ENCODE measurements at places on chromosomes 7 and 10.
A peak's percentile ranks its signal among the peaks of the same experiment; 100 is the strongest.

DNA sequence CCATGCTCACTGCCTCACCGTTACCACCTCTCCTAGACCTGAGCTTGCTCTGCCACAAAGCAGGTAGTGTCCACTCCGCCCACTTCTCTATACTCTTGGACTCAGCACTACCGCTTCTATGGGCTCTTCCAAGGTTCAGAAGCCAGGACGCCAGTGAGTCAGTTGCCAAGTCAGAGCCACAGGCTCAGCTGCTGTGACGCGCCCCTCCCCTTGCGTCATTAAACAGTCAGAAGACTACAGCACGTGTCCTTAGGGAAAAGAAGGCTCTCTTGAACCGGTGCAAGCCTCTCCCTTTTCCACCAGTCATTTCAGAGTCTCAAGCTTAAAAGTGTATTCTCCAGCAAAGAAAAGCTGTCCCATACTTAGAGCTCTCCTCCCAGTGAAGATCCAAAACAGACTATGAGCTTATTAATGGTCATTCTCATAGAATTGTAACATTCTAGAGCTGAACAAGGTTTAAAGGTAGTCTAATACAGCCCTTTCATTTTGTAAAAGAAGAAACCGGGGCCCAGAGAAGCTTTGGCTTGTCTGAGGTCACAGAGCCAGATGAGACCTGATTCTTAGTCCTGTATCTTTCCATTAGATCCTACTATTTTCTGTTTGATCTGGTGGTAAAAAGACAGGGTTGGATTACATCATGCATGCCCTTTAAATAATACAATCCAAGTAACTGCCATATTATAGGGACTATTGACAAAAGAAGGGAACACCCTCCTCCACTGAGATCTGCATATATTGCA lies 40.9 kb upstream of the MET start:
- DNase-seq: peak; percentile 34

DNA sequence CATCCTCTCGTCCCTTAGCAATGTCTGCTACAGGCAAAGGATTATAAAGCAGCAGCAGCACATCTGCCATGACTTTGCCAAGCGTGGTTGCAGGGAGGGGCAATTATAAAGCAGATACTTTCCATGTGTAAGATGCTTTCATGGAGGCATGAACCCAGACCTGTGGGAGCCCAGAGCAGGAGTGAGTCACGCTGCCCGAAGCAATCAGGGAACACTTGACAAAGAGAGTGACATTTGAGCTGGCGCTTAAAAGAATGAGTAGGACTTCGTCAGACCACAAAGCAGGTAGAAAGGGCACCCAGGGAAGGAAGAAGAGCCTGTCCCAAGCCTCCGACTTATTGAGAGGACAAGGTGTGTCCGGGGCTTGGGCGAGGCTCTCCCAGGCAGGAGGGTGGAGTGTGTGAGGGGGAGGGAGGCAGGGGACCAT lies 147.2 kb downstream of the MYOF start:
- DNase-seq: peak; percentile 21

DNA sequence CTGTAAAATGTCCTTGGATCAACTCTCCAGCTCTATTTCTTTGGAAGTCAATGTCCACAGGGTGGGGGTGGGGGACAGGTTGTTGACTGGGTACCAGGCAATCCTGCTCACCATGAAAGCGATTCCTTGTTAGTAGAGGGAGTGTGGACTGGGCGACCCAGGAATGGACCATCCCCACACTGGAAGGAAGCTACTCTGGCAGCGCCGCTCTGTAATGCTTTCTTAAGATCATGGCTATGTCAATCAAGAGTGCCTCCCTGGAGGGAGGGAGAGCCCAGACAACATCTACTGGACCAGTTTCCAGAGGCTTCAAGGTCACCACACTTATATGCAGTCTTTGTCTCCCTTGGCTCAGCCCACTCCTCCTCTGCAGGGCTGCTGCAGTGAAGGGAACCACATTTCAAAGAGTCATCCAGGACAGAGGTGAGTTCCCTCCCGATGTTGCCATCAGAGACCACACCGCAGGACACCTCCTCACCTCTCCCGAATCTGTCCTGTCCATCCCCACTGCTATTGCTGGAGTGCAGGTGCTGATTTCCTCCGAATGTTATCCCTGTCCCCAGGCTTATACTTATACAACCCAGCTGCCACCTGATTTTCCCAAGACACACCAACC lies 6.9 kb downstream of the GIMAP5 start:
- no peak for DNase-seq

DNA sequence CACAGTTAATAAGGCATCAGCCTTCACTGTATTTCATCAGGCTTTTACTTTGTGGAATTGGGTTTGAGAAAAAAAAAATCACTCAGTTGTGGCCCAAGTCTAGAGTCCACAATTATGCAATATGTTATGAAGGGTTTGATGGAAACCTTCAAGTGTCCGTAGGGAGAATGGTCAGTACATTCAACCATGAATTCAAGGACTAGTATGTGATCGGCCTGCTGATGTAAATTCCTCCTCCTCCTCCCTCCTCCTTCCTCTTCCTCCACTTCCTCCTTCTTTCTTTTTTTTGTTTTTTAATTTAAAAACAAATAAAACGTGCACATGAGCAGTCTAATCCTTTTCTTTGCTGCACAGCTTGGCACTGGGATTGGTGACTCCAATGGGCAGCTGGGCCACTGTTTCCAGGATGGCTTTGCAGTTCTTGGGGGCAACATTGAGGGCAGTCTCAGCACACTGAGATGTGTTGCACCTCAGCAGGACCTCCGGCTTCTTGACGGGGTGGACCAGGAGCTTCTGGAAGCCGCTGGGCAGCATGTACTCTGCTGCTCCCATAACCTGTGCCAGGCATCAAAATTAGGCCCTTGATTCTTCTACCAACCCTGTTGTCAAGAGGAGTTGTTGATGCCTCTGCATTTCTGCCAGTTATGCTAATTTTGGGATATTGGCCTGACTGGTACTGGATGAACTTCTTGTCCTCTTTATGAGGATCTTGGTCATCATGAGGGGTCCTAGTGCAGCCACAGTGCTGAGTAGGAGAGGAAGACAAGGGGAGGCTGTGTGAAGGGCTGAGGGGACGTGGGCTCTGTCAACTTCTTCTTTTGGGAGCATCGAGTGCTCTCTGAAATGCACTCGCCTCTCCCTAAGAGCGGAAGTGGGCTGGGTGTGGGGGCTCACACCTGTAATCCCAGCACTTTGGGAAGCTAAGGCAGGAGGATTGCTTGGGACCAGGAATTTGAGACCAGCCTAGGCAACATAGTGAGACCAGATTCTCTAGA lies 9.3 kb upstream of the IL2RA start:
- no peak for DNase-seq

DNA sequence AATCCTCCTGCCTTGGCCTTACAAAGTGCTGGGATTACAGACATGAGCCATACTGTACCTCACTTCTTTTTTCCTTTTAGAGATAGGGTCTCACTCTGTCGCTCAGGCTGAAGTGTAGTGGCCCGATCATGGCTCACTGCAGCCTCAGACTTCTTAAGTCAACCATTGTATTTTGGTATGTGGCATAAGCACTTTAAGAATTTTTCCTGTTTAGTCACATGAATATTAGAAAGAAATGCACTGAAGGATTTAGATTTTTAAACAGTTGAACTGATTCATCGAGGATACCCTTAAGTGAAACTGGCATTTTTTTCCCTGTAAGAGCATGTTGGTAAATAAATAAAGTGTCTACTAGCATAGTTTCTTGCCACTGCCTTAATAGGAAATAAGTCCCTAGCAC lies 319.3 kb upstream of the CACNA2D1 start:
- no peak for DNase-seq

DNA sequence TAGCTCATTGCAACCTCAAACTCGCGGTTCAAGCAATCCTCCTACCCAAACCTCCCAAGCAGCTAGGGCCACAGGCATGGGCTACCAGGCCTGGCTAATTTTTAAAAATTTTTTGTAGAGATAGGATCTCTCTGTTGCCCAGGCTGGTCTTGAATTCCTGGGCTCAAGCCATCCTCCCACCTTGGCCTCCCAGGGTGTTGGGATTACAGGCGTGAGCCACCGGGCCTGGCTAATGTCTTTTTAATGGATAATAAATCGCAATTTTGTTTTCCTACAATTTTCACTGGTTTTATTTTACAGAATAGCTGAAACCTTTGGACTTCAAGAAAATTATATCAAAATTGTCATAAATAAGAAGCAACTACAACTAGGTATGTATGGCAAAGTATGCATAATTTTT lies 10.9 kb downstream of the NUB1 start:
- DNase-seq: no peak

GRCh38 chr7:135974667-135975066 lies 2.5 kb downstream of the MTPN start:
- DNase-seq: no peak

DNA sequence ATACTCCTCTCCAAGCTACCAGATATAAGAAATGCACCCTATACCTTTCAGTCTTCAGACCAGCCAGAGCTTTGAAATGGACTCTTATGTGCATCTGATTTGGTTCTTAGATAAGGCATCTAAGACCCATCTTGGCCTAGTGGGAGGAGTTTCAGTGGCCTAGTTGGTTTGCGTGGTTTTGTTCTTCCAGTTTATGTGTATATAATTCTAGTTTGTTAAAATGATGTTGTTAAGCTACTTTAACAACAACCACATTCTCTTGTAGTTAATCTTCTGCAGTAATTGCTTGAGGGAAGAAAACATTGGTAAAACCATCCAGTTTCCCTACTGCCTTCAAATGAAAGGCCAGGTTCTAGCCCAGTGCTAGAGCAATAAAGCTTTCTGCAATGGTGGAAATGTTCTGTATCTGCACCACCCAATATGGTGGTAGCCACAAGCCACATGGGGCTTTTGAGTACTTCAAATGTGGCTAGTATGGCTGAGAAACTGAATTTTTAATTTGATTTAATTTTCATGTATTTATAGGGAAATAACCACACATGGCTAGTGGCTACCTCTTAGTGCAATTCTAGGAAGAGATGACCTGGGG lies 66.3 kb downstream of the KLHDC10 start:
- no peak for DNase-seq

GRCh38 chr7:1812509-1813393 lies 142.7 kb downstream of the ELFN1 start:
- no peak for DNase-seq

- DNase-seq: no peak
Measured at GRCh38 chr10:13925971-13926780, 339.4 kb downstream of the PRPF18 start.

DNA sequence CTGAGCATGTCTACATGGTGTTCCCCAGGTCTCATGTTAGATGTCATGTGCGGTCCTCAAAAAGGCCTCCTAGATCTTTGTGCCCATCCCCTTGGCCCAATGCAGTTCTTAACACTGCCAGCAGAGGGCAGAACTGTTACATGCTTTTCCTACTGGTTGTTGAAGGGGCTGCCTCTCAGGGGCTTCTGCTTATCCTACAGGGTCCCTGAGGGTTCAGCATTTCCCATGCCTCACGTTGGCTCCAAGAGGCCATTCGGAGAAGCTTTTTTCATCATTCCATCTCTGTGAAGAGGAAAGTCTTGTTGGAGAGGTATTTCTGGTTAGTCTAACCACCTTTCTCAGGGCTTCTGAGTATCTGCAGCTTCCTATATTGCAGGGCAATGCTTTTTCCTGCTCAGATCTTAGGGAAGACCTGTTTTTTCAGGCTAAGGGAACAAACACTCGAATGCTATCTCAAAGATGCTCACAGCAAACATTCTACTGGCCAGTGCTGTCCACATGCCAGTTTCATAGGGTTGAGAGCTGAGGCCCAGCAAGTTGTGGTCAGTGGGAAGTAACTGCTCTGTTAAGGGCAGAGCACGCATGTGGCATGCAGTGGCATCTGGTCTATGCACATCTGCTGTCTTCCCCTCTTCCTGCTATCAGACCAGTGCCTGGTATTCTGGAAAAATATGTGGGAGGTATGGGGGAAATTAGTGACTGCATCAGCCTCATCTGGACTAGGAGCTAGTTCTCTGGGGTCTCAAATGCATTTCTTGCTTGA lies 31.5 kb downstream of the MBL2 start:
- peak; percentile 35 for DNase-seq

DNA sequence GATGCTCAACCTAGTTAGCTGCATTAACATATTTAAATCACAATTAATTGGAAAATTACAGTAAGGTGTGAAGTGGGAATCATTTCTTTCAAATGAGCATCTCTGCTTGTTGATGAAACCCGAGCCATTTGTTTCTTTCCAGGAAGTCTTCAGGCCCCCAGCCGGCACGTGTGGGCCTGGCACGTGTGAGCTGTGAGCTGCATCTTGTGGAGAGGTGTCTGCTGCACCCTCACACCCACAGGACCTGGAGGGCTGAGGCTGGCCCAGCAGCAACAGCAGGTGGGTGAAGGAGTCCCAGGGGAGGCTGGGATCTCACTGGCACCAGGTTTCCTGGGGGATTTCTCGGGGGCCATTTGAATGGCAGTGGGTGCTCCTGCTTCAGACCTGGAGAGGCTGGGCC lies 372.5 kb upstream of the MKI67 start:
- no peak for DNase-seq

GRCh38 chr10:1343176-1343575 lies 287.0 kb downstream of the WDR37 start:
- no peak for DNase-seq

GRCh38 chr10:86635402-86635801 lies 18.9 kb upstream of the OPN4 start:
- DNase-seq: no peak

DNA sequence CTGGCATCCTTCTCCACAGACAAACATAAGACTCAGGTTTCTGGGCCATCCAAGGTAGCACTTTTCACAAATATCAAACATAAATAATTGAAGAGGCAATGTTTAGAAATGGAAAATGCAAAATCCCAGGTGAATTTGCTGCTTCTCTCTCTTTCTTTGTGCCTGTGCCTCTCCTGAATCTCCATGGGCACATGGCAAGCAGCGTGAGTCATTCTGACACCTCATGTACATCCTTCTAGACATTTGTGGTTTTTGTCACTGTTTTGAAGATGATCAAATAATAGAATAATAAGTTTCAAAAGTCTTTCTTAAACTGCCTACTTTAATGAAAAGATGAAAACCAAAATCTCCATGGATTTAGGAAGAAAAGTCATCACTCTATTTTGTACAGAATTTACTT lies 60.3 kb upstream of the RAB11FIP2 start:
- DNase-seq: no peak

DNA sequence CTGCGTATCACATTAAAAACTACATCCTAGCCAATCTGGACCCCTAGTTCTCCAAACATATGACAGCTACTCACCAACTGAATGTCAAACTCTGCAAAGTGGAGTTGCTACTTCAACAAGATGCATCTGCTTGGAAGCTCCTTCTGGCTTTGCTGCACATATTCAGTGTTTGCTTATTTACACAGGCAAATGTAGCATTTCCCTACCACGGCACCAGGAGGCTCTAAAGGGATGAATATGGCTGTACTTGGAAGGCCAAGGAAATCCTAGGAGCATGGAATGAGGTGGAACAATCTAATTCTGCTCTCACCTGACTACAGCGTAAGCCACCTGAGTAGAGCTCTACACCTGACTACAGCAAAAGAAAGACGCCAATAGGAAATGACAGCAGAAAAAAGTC lies 39.7 kb downstream of the MTPAP start:
- no peak for DNase-seq

Data from upper lobe of left lung (tissue), 6 donors.